CD4-positive, alpha-beta memory T cell (primary cell): ENCODE measurements at places on chromosomes 1 and 21.

GRCh38 chr1:22408230-22408629 is 43.4 kb upstream of the ZBTB40 start:
- DNase-seq, result no peak

- no peak for DNase-seq
Measured at GRCh38 chr1:229536982-229537381, 21.5 kb downstream of the ABCB10 start.

GRCh38 chr1:44481701-44482100 is 76.6 kb downstream of the RNF220 start:
- DNase-seq, result no peak

GRCh38 chr1:7408771-7409150 is 362.3 kb upstream of the VAMP3 start:
- no peak for DNase-seq

- no peak for DNase-seq
Measured at GRCh38 chr1:17893891-17894631, 138.9 kb downstream of the ACTL8 start.

DNA sequence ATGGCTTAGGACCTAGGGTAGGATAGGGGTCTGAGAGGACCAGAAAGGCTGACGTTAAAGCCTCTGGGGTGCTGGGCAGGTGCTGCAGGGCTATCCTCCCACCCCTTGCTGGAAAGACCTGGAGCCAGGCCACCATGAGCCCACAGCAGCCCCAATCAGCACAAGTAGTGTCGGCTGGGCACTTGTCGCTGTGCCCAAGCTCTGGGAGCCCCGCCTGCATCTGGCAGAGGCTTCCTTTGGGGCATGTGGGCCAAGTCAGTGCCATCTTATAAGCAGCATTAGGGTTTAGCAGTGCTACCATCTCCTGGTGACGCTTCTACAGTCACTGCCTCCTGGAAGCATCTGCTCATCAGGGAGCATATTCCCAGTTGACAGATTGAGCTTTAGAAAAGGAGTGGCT is 31.3 kb downstream of the MAN1C1 start:
- no peak for DNase-seq

DNA sequence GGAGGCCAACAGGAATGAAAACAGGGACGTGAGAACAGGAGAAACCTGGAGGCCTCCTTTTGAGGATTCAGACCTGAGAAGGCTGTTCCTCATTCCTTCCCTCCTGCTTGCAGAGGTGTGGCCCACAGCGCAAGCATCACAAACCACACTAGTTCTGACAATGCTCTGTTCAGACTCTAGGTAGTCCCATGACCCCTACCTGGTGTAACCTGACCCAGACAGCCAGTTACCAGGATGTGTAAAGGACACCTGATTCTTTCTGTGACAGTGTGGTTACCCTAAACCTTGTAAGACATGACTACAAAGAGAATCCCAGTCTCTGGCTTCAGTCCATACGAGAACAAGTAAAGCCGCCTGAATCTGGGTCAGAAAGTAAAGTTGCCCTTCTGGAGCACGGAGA is 3.2 kb downstream of the MECR start:
- DNase-seq, result no peak

DNA sequence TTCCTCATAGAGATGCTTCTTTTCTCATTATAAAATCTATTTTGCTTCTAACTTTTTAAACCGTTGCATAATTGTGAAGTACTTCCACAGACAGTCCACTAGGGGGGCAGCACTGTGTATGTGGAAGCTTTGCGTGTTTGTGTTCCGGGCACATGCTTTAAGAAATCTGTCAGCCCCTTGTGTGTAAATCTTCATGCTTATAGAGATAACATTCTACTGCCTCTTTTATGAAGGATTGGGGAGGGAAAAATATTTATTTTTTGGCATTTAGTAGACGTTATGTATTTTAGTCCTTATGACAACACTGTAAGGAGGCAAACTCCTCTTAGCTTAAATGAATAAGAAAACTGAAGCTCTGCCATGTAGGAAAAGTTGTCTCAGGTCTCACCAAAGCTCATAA is 157.3 kb upstream of the PTGFR start:
- no peak for DNase-seq
